ENCODE measurements at places on chromosomes 16 and 17. TPM values are rescaled to one million over a fixed set of nuclear protein-coding genes. Genes with fewer than 3 reads are reported as not detected.

GRCh38 chr16:15443753-15444152 is 9.4 kb downstream of the BMERB1 start:
- DNase-seq: no peak

Gene CALCOCO2
- 330 TPM for total RNA-seq

Gene KCNG4
- not detected for total RNA-seq

- DNase-seq: no peak
These were observed 57.2 kb upstream of the NLK start for GRCh38 chr17:27985306-27985705.

Gene SMIM5
- total RNA-seq: 6.3 TPM

GRCh38 chr17:73304971-73305812 is 6.6 kb downstream of the CDC42EP4 start:
- peak; percentile 75 for DNase-seq

DNA sequence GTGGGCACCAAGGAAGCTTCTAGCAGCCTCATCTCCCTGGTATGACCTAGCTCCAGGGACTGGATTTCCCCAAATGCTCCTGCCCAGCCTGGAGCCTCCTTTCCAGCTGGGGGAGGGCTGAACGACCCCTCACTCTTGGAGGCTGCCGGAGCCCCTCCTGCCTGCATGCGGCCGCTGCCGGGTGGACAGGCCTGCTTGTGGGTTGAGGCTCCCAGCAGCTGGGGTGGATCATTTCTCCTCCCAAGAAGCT is 213.6 kb downstream of the SEC14L1 start:
- DNase-seq: no peak
